Liver (tissue), 10 donors: ENCODE measurements at places on chromosomes 6 and 20.

DNA sequence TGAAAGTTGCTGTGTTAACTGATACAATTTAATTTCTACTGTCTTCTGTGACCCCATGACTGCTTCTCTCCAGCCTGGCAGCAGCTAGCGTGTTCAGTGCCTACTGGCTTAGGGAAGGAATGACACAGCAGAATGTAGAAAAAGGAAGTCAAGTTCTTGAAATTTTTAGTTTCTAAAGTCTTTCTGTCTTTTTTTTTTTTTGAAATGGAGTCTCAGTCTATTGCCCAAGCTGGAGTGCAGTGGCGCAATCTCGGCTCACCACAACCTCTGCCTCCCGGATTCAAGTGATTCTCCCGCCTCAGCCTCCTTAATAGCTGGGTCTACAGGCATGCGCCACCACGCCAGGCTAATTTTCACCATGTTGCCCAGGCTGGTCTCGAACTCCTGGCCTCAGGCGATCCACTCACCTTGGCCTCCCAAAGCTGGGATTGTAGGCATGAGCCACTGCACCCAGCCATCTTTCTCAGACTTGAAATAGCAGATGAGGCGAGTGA, 39.3 kb downstream of the PCNA start:
- DNase-seq = no peak

DNA sequence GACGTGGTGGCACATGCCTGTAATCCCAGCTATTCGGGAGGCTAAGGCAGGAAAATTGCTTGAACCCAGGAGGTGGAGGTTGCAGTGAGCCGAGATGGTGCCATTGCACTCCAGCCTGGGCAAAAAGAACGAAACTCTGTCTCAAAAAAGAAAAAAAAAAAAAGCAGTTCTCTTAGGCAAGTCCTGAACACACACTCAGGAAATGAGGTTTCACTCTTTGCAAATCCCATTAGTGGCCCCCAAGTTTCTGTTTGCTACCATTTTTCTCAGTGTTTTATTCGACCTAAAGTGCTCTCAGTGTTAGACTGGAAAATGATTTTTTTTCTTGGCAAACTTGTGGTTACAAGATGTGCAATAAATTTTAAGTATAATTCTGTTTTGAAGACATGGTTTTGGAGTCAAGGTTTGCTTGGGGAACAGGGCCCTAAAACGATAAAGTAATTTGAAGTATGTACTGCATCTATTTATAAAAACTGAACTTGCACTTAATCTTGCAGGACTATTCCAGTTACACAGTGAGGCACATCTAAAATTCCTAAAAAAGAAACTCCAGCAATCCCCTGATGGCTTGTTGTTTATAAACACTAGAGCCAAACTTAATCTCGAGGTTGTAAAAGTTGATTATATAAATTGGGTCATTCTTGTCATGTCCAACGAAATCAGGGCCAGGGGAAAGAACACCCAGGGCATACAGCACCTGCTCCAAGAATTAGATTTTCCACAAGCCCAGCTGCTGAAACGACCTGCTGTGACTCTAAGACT, 42.6 kb downstream of the MAP1LC3A start:
- no peak for DNase-seq

DNA sequence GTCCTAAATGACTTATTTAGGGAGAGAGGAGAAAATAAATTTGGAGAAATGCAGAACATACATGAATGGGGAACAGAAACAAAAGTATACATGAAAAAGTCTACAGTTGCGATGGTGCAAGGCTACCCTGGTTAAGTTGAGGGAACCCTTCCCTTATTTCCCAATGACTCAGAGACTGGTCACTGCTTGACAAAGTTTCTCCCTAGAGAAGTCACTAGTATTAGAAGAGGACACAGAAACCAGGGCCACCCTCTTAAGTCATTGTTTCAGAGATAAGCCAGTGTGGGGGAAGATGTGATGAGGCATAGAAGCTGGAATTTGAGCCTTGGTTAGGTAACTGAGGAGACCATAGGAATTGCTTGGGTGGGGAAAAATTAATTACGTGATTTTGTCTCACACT, 24.4 kb upstream of the EDN1 start:
- DNase-seq = no peak

GRCh38 chr6:122548820-122549219, 61.4 kb upstream of the PKIB start:
- no peak for DNase-seq

DNA sequence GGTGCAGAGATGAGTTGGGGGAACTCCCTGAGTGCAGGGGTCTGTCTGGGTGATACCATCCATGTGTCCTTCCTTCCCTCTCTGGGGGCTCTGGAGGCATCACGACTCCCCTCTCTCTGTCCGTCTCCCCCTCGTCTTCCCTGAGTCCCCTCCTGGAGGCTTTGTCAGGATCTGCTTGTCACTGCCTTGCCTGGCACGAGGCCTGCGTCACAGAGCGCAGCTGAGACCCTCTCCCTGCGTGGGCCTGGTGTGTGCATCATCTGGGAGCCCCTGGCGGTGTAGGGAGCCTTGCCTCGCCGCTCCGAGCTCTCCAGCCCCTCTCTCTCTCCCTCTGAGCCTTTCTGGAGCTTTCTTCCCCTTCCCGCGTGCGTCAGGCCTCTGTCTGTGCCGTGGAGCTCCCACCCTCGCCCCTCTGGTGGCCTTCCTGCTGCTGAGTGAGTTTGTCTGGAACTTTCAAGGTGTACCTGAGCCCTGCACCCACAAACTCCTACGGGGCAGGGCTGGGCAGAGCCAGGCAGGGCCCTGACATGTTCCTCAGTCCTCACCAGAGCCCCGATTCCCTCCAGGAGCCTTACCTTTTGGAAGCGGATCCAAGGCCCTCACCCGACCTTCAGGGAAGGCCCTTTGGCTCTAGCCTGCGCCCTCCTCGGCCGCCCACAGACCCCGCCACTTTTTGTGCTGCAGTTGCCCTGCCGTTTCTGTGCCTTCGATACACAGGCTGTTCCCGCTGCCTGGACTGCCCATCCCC, 70.3 kb downstream of the SRC start:
- DNase-seq = no peak

DNA sequence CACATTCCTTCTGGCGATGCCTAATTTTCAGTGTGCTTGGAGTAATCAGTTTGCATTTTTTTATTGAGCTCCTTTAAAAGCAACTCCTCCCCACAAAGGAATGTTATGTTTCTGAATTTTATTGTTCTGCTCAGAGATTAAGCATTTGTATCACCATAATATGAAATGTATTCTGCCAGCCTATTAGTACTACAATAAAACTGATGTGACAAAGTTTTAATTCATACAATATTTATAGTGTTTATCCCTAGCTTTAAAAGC, 236.9 kb upstream of the ASCC3 start:
- no peak for DNase-seq

GRCh38 chr6:5529015-5529414, 267.7 kb downstream of the FARS2 start:
- DNase-seq = no peak

GRCh38 chr6:151014404-151015100, 149.1 kb downstream of the MTHFD1L start:
- peak; percentile 64 for DNase-seq

GRCh38 chr6:105321728-105322127, 81.2 kb downstream of the PREP start:
- no peak for DNase-seq

DNA sequence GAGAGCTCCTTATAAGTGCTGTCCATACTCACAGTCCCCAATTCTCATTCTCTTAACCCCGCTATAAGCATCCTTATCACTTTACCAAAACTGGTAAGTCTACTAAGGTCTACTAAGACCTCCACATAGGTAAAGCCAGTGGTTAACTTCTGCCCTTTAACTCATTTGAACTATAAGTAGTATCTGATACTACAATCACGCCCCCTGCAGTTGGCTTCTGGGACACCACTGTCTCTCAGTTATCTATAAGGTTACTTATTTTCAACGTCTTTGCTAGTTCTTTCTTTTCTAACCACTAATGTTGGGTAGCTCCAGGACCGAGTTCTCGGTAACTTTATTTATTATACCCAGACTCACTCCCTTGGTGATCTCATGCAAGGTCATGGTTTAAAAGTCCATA, 142.6 kb downstream of the ARHGAP18 start:
- DNase-seq = peak; percentile 64

DNA sequence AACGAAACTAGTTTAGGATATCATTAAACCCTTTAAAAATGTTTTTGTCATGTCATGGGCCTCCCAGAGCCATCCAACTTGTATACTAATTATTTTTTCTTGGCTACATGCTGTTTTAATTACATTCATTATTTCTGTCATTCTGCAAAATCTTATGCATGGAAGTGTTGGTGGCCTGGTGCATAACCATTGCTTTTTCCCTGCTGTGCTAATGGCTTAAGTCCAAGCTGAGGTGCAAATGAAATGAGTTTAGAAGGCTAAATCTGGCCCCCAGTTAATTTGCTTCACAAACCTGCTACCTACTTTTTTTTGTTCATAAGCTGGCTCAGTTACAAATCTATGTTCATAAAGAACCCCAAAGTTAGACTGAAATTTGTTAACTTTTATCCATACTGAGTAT, 1249.9 kb downstream of the EPHA7 start:
- no peak for DNase-seq

DNA sequence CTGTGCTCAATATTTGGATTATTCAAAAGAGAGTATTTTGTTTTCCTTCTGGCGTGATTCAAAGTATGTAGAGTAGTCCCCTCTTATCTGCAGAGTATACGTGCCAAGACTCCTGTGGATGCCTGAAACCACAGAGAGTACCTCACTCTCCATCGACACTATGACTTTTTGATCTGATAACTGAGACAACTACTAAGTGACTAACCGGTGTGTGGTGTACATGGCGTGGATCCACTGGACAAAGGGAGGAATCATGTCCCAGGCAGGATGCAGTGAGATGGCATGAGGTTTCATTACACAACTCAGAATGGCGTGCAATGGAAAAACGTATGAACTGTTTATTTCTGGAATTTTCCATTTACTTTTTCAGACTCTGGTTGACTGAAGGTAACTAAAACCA, 112.2 kb upstream of the PDE7B start:
- DNase-seq = no peak
